GM18507 (cell line): ENCODE measurements at places on chromosomes 16 and 17.

- DNase-seq, result no peak
Measured at GRCh38 chr17:81470270-81470943, 42.2 kb downstream of the ACTG1 start.

DNA sequence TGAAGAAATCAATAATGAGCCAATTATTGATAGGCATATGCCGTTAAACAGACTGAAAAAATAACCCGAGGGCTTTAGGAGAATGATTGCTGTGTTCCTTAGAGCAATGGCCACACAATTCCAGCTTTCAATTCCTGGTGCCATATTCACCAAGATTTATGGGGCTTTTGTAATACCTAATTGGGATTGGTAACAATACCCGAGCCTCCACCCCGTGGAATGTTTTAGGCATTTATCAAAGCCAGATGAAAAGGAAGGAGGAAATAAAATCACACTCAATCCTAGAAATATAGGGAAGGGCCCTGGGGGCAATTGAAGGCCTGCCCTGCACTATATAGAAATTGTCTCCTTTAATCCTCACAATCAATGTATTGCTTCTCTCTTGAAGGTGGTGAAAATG lies 42.1 kb upstream of the MLYCD start:
- DNase-seq, result no peak

DNA sequence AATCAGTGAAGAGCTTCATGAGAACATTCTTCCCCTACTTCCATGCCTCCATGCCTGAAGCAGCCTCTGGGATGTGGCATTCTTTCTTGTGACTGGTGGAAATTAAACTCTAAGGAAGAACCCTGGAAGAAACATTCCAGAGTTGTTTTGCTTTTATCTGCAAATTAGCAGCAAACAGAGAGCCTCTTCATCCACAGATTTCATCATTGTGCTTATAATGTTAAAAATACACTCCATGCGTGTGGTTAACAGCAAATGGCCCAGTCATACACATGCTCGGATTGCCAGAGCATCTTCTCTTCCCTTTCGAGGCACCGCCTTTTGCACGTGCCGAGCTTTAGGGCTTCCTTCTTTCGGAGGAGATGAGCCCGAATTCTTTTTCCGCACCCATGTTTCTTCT lies 411.3 kb downstream of the SNX29 start:
- no peak for DNase-seq

DNA sequence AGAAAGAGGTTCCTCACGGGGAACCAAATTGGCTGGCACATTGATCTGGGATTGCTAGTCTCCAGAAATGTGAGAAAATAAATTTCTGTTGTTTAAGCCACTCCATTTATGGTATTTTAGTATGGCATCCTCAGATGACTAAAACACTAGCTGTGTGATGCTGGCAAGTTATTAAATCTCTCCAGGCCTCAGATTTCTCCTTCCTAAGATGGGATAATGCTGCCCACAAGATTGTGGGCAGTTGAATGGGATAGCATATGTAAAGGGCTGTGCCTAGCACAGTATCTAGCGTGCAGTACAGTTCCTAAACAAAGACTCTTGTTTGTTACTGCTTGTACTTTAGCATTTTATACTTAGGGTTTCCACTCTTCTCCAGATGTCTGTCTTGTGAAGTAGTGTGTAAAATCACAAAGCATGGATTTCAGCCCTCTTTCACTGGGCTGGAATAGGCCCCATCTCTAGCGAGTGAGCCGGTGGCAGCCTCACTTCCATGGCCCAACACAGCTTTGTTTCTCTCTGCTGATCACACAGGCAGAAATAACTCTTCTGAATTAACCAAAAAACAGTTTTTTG lies 38.2 kb upstream of the PHAF1 start:
- DNase-seq, result no peak

- no peak for DNase-seq
Measured at GRCh38 chr17:81683208-81683583, 401 bp downstream of the ARL16 start.

GRCh38 chr17:17626151-17626805 lies 34.8 kb upstream of the PEMT start:
- DNase-seq, result no peak

DNA sequence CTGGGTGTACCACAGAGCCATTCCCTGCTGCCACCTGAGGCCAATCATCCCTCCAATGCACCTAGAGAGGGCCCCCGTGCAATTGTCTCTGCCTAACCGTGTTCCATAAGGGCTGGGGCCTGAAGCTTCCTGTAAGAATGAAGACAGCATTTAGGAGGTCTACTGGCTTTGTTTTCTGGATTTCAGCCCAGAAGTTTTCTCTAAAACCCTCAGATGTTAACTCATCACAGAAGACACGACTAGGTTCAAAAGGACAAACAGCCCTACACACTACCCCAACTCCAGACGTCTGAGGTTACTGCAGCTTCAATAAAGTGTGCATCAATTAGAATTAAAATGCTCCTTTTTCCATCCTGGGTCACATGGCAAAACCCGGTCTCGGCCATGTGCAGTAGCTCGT lies 10.8 kb upstream of the DRG2 start:
- DNase-seq, result no peak

- no peak for DNase-seq
Measured at GRCh38 chr16:259226-259625, 16.5 kb downstream of the RGS11 start.
